ENCODE measurements at places on chromosomes 11 and 22.

DNA sequence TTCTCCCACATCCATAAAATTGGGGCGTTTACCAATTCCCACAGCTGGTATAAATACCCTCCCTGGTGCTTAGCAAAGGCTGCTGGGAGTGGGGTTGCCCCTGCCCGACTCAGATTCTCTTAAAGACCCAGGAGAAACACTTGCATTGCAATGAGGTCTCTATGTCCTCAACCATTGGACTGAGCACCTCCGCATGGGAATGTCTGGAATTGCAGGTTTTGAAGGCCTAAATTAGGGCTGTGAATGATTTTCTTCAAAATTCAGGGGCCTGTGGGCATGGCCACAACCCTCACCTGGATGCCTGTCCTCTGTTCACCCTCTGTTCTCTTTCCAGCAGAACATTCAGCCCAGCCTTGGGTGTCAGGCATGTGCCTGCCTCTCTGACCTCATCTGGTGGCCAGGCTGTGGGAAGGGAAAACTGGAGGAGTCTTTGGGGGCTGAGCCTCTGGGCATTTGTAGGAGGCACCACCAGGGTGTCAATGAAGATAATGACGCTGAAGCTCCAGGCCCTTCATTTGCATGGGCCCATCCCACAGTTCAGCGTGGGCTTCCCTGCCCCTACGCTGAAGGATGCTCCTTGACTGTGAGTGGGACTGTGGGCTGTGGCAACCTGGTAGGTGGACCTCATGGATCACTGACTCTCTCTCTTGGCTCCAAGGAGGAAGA, 52.7 kb upstream of the MYEOV start:
- DNase-seq: no peak

- no peak for DNase-seq
These were observed 157.7 kb downstream of the C11orf91 start for GRCh38 chr11:33542921-33543320.

DNA sequence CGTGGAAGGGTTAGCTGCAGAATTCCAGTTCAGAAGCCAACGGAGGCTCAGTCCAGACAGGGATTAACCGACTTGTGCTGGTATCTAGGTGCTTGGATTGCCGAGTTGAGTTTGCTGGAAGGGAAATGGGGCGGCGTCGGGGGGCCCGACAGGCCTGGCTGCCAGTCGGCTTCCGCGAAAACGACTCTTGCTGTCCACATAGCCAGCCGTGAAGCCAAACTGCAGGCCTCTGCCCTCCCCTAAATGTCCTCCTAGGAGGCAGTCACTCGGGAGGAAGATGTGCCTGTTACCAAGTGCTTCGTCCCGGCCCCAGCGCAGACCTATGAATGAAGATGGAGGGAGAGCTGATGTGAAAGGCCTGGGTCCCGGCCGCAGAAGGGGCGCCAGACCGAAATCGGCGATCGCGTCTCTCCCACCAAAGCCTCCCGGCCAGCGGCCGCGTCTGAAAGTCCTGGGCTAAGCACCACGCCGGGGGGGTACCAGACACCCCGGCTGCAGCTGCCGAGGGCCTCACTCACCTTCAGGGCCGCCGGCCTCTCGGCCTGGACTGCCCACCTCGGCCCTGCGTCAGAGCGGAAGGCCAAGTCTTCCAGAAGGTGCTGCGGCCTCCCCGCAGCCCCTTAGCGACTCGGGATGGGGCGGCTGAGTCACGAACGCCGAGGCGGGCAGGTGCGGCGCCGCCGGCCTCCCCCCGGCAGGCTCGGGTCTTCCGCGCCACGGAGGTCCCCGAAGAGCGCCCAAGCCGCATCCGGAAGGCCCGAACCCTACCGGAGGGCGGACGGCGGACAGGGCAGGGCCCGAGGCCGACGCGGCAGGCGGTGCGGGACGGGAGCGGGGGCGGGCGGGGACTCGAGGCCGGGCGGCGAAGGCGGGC, 7.5 kb downstream of the DPAGT1 start:
- no peak for DNase-seq

DNA sequence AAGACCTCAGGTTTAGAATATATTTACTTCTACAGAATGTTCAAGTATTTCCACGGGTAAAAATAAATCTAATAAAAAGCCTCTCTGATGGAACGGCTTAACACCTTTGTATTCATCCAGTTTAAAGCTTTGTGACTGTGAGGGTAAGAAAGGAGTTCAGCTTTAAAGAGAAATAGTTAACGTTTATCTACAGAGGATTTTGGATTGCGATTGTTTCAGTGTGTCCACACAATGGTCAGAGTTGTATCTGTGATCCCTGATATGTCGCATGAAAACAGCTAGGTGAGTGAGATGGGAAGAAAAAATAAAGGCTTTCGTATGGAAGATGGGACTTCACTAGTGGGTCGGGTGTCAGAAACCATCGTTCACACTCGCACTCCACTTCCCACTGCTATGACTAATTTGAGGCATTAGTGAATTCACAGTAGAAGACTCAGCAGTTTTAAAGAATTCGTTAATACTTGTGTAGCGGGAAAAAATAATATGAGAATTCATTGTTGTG, 1.6 kb downstream of the APLP2 start:
- no peak for DNase-seq

DNA sequence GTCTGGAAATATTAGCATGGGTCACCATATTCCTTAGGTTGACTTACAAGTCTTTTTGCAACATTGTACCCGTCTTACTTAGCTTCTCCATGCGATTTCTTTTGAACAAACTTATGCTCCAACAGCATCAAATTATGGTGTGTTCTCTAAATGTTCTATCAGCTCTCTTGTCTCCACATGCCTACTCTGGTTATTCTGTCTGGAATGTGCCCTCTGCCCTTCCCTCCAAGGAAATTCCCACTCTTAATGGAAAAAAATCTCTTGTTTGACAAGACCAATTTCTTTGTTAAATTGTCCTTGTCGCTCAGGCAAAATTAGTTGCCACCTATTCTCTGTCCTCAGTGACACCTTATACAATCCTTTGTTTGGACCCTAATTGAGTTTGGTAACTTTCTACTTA, 522.8 kb upstream of the LUZP2 start:
- DNase-seq: no peak

DNA sequence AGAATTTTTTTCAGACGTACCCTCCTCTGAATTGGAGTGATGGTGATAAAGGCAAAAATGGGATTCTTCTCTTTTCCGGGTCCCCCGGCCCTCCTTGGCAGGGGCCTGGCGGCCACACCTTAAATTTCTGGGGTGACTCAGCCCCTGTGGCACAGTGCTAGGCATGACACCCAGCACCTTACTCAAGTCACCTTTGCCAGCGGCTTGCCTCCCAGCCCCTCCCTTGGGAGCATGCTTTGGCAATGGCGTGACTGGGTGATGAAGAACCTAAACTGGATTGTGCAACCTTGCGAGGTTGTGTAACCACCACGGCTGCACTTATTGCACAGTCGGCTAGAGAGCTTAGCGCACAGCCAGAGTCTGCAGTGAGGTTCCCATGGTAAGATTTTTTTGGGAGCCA, 16.2 kb upstream of the LDLRAD3 start:
- no peak for DNase-seq

- no peak for DNase-seq
These were observed 105.8 kb upstream of the ARHGAP42 start for GRCh38 chr11:100581318-100581717.

Measured in activated T-helper 1 cell treated with anti-CD3 and anti-CD28 coated beads, Interleukin-12 subunit alpha, Interleukin-12 subunit beta, Interleukin-2, Interleukin-4 antibody, amounts not matched to agents 30 ng/mL and 10 ng/mL and 1 ng/mL, durations not matched to agents 14 hours and 24 hours and 36 hours (primary cell).